ENCODE measurements at places on chromosomes 1 and 21.

DNA sequence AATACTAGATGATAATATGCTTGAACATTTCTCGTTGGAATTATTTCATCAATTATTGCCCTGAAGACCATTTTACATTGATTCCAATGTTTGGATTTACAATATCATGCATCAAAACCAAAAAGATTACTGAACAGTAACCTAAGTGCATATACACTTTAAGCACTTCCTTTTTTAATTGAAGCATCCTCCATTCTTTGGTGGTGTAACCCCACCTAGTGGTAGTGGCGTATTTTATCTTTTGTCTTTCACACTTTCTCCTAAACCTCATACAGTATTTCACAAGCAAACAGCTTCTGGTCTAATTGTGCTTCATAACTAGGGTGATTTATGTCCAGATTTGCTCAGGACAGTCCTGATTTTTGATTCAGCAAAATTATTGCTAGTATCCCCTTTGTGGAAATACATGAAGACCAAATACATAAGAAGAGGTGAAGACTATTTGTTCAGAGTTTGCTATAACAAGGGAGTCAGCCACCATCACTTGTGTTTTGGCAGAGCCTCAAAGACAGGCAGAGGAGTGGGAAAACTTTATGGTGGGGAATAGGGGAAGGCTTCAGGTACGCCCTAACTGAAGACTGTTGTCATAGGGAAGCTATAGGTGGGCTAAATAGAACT lies 3.4 kb upstream of the NVL start:
- peak; percentile 71 for DNase-seq

GRCh38 chr1:201062511-201063091 lies 39.1 kb upstream of the KIF21B start:
- DNase-seq: no peak

DNA sequence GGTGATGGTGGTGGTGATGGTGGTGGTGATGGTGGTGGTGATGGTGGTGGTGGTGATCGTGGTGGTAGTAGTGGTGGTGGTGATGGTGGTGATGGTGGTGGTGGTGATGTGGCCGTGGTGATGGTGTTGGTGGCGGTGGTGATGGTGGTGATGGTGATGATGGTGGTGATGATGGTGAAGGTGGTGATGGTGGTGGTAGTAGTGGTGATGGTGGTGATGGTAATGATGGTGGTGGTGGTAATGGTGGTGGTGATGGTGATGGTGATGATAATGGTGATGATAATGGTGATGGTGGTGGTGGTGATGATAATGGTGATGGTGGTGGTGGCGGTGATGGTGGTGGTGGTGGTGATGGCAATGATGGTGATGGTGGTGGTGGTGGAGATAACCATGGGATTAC lies 6.8 kb upstream of the COL6A2 start:
- DNase-seq: no peak

DNA sequence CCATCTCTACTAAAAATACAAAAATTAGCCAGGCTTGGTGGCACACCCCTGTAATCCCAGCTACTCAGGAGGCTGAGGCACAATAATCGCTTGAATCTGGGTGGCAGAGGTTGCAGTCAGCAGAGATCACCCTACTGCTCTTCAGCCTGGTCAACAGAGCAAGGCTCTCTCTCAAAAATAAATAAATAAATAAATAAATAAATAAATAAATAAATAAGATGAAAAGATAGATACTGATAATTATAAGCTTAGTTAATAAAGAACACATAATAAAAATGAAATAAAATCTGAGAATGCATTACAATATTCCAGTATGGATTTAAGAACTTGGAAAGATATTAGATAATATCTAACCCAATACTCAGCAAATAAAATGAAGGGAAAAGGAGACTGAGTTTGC lies 235.9 kb upstream of the DAB1 start:
- no peak for DNase-seq

DNA sequence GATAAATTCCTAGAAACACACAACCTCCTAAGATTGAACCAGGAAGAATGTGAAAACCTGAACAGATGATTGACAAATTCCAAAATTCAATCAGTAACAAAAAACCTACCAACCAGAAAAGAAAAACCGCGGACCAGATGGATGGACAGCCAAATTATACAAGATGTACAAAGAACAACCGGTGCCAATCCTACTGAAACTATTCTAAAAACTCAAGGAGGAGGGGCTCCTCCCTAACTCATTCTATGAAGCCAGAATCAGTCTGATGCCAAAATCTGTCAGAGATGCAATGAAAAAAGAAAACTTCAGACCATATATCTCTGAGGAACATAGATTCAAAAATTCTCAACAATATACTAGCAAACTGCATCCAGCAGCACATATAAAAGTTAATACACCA lies 262.4 kb upstream of the DAB1 start:
- DNase-seq: no peak

DNA sequence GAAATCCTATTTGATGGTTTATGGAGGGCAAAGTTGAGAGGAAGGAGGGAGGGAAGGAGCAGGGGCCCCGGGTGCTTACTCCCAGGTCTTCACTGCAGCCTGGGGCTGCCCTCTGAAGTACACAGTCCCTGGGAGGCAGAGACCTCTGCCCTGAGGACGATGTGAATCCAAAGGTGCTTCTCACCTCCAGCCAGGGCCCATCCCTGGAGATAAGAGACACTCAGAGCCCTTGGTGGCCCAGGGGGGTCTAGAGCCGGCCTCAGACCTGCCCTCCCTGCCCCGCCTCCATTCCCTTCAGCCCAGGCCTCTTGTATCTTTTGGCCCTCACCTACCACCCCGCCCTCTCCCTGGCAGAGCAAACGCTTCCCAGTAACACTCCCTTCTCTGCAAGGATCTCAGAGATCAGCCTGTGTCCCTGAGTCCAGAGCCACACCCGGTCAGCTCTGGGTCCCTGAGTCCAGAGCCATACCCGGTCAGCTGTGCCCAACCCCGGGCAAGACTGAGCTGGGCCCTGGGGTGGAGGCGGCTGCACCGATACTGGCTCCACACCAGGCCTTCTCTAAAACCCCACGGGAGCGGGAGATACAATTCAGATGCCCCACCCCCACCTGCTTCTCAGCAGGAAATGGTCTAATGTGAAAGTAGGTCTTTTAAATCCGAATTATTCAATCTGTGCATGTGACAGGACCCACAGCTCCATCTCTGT lies 3.6 kb upstream of the GNB1 start:
- no peak for DNase-seq

DNA sequence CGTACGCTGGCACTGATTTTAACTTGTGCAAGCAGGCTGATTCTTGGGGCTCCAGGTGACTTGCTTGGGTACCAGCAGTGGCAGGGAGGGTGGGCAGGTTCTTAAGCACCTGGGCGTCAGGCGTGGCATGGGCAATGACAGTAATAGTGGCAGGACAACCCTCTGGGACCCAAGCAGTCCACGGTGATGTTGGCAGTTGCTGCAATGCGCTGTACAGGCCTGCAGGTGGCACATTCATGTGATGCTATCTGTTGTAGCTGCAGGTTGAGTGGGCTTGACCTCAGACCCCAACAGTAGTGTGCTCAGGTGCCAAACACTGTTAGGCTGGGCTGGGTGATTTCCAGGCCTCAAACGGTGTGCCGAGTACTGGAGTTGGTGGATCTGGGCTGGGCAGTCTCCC lies 10.2 kb upstream of the OR10J4 start:
- DNase-seq: no peak

DNA sequence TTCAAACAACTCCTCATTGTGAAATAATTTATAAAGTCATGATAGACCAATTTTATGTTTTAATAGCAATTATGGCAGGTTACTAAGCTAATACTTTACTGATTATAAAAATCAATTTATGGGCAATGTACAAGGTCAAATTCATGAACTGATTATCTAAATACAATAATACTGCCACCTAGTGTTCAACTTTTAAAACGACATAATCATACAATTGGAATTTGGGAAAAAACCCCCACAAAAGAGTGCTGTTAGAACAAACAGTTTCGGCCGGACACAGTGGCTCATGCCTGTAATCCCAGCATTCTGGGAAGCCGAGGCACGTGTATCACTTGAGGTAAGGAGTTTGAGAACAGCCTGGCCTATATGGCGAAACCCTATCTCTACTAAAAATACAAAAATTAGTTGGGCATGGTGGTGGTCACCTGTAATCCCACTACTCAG lies 14.0 kb downstream of the GTF2B start:
- peak; percentile 50 for DNase-seq

GRCh38 chr1:125064481-125064880 lies 3879.7 kb downstream of the SRGAP2C start:
- no peak for DNase-seq

DNA sequence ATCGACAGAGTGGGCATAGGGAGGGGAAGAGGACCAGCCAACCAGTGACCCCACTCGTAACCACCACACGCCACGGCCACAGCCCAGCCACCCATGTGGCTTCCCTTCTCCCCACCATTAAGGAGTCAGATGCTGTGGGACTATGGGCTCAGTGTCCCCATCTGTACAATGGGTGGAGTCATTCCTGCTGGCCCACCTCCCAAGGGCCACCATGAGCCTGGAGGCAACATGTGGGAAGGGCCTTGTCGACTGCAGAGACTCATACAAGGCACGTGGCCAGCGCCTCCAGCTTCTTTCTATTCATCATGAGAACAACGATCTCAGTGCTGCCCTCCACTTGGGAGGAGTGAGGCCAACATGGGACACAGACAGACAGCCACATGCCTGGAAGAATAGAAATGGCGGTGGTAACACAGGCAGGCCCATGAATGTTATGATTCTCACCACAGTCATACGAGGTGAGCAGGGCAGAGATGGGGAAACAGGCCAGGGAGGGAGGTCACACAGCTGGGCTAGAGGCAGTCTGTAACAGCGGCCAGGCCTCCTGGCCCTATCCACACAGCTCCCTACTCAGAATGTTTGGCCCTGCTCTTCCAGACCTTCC lies 16.1 kb downstream of the LRP8 start:
- DNase-seq: no peak

GRCh38 chr1:190274721-190275120 lies 202.9 kb downstream of the BRINP3 start:
- DNase-seq: no peak

DNA sequence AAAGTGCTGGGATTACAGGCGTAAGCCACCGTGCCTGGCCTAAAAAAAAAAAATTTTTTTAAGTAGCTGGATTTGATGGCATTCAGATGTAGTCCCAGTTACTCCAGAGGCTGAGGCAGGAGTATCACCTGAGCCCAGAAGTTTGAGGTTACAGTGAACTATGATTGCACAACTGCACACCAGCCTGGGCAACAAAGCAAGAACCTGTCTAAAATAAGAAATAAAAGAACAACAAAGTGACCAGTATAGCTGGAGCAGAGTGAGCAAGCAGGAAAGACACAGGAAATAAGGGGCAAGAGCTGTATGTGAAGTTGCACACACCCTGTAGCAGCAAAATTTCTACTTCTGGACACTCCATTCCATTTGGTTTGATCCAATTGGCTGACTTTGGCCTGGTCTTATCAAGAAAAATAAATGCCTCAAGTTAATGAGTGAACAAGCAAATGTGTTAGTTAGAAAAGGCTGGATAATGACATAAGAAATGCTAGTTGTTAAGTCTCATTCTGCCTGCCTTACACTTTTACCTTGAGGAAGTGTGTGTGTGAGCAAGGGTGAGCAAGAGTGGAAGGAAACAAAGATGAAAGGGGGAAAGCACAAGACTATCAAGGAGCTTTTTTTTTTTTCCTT lies 7.9 kb downstream of the ATP5IF1 start:
- DNase-seq: no peak

- no peak for DNase-seq
Observed at GRCh38 chr1:162038624-162039023, 15.0 kb upstream of the OLFML2B start.

GRCh38 chr1:234486858-234487840 lies 8.2 kb upstream of the TARBP1 start:
- peak; percentile 84 for DNase-seq

GRCh38 chr1:63821091-63822005 lies 47.5 kb downstream of the ROR1 start:
- DNase-seq: no peak

DNA sequence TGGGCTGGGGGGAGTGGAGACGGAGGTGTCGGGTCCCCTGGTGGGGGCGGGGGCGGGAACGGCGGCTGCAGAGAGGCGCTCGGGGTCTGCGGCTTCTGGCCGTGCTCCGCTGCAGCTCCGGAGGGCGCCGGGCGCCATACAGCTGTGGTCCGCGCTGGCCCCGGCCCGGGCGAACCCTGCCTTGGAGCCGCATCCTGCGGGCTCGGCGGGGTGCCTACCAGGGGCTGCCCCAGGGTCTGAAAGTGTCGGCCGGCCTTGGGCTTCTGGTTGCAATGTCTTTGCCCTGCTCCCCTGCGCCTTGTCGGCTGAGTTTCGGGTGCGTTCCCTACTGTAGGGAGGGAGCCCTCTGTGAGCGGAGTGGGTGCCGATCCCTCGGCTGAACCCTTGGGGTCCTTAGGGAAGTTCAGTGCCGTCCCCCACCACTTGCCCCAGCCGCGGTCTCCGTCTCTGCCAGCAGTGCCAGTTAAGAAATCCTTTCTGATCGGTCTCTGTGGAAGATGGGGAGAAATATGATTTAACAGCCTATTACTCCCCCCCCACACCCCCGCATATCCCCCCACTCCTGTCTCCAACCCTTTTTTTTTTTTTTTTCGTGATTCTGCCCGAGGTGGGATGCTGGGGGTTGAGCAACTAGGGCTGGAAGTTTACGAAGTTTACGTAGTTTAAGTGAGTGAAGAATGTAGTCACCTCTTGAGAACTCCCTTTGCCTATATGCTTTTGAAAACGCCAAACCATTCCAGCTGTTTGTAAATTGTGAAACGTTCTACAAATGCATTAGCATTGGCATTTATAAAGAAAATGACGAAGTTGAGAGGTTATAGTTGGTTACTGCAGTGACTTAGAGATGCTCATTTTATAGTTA lies 588 bp downstream of the NEXN start:
- peak; percentile 73 for DNase-seq

DNA sequence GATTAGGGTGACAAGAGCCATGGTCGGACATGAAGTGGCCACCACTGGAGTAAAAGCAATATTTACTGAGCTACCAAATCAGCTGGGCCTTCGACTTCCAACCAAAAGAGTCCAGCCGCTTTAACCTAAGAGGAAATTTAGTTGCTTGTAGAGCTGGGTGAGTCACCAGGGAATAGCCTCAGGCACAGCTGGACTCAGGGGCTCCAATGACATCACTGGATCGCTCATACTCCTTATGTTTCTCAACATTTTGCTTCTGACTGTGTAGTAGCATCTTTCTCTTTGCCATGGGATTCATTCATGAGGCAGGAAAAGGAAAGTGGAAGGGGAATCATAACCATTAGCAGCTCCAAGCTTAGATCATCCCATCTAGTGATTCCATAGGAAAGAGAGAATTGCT lies 664.4 kb downstream of the MATN1 start:
- DNase-seq: peak; percentile 97

- peak; percentile 36 for DNase-seq
Observed at GRCh38 chr1:152049291-152050083, 12.7 kb upstream of the S100A11 start.

GRCh38 chr1:30386156-30386926 lies 337.0 kb downstream of the MATN1 start:
- no peak for DNase-seq

DNA sequence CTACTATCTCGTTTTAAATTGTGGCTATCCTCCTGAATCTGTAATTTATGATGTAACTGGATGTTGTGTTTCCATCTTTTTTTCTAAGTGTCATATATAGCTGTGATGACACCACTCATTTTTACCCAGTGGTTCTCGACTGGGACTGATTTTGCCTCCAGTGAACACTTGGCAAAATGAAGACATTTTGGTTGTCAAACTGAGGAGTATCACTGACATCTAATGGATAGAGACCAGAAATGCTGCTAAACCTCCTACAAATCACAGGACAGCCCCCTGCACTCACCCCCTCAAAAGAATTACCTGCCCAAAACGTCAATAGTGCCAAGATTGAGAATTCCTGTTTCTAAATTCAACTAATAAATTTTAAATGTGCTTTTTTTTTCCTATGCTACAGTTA lies 1.9 kb downstream of the TRMT13 start:
- DNase-seq: peak; percentile 28

- DNase-seq: no peak
Observed at GRCh38 chr1:54465351-54465811, 59.2 kb upstream of the SSBP3 start.
